ENCODE measurements at places on chromosomes 5 and 9.

DNA sequence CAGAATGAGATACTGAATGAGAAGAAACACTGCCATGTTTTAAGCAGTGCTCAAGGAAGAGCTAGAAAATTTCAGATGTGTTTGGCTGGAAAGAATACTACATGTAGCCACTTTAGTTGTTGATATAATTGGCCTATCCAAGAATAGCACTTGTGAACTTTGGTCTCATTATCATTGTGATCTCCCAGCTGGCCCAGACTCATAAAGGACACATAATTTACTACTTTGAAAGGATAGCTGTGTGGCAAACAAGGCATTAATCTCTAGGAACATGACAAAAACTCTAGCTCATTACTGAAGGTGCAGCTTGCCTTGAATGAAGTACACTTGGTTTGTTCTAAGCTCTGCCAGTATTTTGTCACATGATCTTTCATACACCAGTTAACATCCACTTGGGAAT is 356.3 kb downstream of the CSNK1G3 start:
- DNase-seq: no peak

DNA sequence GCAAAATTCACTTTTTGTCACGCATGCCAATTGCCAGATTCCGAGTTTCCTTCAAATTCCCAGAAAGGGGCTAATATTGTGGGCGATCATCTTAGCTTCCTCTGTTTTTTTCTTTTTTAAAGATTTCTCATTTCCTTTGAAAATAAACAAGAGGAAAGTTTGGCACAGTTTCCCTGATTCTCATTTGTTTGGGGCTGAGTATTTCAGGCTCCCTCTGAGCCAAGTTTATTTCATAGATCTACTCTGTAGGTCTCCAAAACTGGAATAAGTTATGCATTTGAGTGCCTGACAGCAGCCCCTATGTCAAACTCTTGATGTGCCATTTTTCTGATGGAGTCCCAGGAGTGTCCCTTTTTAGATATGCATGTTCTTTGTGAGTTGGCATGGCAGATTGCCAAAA is 1297.2 kb upstream of the WWC1 start:
- no peak for DNase-seq

DNA sequence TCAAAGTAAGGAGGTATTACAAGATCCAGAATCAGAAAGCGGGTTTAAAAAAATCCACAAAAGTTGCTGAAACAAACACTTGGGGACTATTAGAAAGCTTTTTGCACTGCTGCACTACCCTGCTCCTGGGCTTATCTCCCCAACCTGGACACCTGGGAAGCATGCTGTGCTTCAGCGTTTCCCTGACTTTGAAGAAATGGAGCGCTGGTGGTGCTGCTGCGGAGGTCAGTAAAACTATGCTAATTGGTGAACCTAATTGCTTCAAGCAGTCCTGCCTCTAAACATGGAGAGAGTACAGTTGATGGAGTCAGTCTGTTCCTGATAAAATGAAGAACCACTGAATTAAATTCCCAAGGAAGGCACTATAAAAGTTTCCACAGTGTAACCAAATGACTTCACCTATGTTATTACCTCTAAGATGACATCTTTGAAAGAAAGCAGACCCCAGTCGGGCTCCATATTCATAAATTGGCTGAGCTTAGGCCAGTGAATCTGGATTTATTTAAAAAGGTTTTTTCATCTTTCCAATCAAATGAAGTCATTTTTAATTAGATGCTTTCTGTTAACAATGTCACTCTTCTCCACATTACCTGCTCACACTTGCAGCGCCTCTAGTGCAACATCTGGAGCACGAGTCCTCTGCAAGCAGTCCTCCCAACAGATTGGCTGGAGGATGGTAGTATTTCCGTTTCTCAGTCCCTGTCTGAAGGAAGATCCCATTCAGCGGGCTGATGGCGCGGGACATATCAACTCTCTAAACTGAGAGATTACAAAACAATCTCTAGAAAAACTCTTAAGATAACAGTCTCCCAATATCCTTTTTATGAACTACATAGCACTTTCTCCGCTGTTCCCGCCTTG is 11.5 kb downstream of the NR2F1-AS1 start:
- DNase-seq: no peak

- no peak for DNase-seq
These were observed 143.3 kb downstream of the INSYN2B start for GRCh38 chr5:169836835-169837536.

DNA sequence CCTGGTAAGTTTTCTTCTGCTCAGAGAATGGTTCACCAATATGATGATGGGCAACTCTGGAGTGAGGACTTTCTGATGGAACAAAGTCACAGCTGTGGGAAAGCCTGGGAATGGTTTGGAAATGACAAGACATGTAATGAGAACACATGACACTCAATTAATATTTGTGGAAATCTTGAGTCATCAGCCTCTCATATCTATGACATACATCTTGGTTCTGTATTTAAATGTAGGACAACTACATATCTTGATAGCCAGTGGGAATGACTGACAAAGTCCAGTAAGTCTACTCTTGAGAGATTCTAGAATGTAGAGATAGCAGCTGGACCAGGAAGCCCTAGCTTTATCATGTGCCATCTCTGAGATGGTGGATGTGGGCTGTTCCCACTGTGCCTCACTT is 85.5 kb downstream of the PALM2AKAP2 start:
- DNase-seq: no peak

DNA sequence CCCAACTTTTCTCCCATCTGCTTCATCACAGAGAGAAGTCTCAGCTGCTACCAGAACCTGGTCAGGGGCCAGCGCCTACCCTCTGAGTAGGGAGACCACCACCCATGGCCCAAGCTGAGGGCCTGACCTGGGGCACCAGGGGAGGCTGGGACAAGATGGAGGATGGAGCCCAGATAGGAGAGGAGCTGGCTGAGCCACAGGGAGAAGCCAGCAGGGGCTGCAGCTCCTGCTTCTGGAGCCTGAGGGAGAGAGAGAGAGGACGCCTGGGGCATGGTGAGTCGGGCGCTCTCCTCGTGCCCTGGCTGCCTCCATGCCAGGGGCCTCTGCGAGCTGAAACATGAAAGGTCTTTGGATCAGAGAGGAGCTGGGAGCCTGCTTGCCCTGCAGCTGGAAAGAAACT is 1.4 kb upstream of the FOXI1 start:
- no peak for DNase-seq

DNA sequence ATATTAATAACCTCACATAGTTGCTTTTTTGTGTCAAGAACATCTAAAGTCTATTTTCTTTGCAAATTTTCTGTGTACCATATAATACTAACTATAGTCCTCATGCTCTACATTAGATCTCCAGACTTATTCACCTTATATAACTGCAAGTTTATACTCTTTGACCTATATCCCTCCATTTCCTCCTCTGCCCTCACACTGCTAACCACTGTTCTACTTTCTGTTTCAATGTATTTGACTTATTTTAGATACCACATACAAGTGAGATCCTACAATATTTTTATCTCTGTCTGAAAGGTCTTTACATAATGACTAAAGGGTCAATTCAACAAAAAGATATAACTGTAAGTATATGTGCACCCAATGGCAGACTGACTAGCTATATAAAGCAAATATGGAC is 789.7 kb upstream of the ZNF608 start:
- no peak for DNase-seq
